ENCODE measurements at places on chromosomes 5 and 9. TPM values are rescaled to one million over a fixed set of nuclear protein-coding genes. Genes with fewer than 3 reads are reported as not detected.

Gene GOLM1
- 29.9 TPM for total RNA-seq

Gene FOXD4L6
- not detected for total RNA-seq

Gene COL23A1
- total RNA-seq, result 0.39 TPM

Gene RASGEF1C
- total RNA-seq, result 0.24 TPM

Gene CYLC2
- not detected for total RNA-seq

Gene SLC6A3
- not detected for total RNA-seq

Gene LMX1B
- total RNA-seq, result not detected

Gene PCDHB16
- total RNA-seq, result 2.1 TPM

Gene DUSP1
- 9.7 TPM for total RNA-seq

Gene CCDC152
- total RNA-seq, result 0.60 TPM

Gene PDE8B
- not detected for total RNA-seq

Gene PPP3R2
- total RNA-seq, result not detected

Gene DDX4
- not detected for total RNA-seq

Gene SPINK7
- not detected for total RNA-seq

Gene QRFP
- not detected for total RNA-seq

Gene FSD1L
- 6.0 TPM for total RNA-seq

Gene FBP1
- total RNA-seq, result not detected

Gene GARIN3
- not detected for total RNA-seq

Gene RMRP
- total RNA-seq, result 19,023 TPM

Gene HBEGF
- 3.9 TPM for total RNA-seq

Gene SPATA6L
- 0.12 TPM for total RNA-seq

Gene TLR4
- total RNA-seq, result 21.0 TPM

Gene GDNF
- 2.2 TPM for total RNA-seq

Gene IGFBPL1
- total RNA-seq, result not detected

Gene C5orf52
- not detected for total RNA-seq

Gene SPINK6
- not detected for total RNA-seq

Gene ANKRD18A
- not detected for total RNA-seq

Gene FST
- total RNA-seq, result 1.6 TPM

Gene GCNT4
- total RNA-seq, result not detected

Gene PCDHGB4
- 12.0 TPM for total RNA-seq

Gene ARL14EPL
- total RNA-seq, result 0.20 TPM

Gene DAB2IP
- total RNA-seq, result 3.1 TPM

Gene IL4
- total RNA-seq, result not detected

Gene SHB
- 10.7 TPM for total RNA-seq

Gene CAMK2A
- total RNA-seq, result 1.1 TPM

Gene POC5
- total RNA-seq, result 35.0 TPM

Gene SLC1A3
- total RNA-seq, result 48.9 TPM

Gene NIM1K
- 0.88 TPM for total RNA-seq
